ENCODE measurements at places on chromosomes 2 and 18.

DNA sequence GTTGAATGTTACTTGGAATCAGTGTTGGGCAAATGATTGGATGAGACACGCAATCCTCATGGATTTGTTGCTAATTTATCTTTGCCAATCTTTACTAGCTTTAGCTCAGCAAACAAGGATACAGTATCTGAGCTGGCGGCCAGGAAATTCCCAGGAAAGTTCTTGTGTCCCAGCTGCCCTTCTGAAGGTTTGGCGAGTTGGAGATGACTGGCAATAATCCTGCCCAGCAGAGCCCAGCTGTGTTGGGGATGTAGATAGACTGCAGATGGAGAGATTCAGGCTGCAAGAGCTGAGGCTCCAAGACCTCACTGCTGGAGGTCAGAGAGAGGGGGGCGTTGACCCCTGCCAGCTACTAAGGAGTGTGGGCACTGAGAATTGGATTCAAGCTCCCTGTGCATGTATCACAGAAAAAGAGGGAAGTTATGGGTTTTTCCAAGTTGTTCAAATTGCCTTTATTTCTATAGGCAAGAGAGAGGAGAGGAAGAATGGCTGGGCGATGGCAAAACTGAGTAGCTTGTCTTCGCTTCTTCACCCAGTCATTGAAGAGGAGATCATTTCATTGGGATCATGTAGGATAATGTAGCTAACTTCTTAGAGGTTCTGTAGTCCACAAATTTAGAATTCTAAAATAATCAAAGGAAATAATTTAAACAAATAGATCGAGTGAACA, 506.8 kb upstream of the LRATD1 start:
- no peak for DNase-seq

DNA sequence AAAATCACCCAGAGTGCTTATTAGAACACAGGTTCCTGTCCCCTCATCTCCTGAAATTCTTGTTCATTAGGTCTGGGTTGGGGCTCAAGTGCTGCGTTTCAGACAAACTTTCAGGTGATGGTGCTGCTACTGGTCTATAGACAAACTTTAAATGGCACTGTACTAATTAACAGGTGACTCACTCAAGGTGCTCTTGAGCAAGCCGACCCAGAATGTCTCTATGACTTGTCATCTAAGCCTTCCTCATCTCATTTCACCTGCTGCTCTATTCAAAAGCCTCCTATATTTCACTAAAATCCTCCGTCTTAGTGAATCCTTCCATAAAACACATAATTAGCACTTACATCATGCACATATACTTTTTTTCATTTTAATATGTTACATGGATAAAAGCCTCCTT, 29.9 kb upstream of the STK39 start:
- DNase-seq = no peak

GRCh38 chr2:44753552-44754285, 187.8 kb upstream of the SIX3 start:
- no peak for DNase-seq

- DNase-seq = no peak
Observed at GRCh38 chr2:10233131-10234012, 69.3 kb upstream of the HPCAL1 start.

- peak; percentile 75 for DNase-seq
Observed at GRCh38 chr2:149732001-149732685, 144.6 kb upstream of the MMADHC start.

GRCh38 chr18:48582946-48583345, 44.1 kb downstream of the CTIF start:
- no peak for DNase-seq

DNA sequence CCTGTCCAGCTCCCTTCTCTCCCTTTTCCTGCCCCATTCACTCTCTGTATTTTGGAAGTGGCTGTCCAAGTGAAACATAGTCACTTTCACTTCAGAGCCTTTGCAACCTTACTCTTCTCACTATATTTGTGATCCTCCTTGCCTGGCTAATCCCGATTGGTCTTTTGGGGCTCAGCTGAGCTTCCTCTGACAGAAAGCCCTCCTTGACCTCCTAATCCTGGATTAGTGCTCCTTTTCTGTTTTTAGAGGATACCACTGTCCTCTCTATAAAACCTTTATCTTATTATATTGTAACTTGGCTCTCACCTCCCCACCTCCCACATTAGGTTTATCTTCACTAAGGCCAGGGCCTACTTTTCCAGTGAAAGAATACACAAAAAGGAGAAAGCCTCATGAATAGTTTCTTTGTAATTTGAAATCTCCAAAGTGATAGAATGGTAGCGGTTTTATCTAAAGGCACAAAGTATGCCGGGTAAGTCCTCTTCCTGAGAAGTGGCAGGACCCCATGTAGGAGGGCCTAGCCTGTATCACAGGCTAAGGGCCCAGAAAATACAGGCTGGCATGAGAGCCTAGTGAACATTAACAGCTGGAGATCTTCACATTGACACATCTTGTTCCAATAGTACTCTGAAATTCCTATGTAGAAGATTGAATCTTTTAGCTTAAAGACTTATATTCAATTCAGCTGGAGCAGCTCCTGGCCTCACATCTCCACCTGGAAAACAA, 83.1 kb upstream of the GAREM1 start:
- no peak for DNase-seq

DNA sequence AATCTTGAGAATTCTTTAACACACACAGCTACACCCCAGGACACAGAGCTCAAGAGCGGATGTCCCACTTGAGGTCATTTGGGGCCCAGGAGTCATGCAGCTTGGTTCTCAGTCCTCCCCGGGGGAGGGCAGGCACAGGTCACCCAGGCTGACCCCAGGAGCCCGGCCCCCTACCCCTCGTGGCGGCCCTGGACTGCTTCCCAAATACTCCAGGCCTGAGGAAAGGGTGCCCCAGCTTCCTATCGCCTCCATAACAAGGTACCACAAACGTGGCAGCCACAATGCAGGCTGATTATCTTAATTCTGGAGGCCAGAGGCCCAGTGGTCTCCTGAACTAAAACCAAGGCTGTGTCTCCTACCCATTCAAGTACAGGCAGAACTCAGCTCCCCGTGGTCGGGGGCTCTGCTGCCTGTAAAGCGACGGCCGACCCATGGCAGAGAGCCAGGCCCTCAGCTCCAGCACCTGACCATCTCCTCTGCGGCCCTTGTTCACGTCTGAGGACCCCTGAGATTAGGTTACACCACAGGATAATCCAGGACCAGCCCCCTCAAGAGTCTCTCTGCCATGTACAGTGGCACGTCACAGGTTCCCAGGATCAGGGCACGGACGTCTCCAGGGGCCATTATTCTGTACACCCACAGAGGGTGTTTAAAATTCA, 10.5 kb downstream of the SLC66A2 start:
- no peak for DNase-seq

- DNase-seq = no peak
Observed at GRCh38 chr2:239456940-239457339, 56.1 kb upstream of the HDAC4 start.

- DNase-seq = peak; percentile 4
Observed at GRCh38 chr18:615773-616172, 19.0 kb downstream of the CLUL1 start.

DNA sequence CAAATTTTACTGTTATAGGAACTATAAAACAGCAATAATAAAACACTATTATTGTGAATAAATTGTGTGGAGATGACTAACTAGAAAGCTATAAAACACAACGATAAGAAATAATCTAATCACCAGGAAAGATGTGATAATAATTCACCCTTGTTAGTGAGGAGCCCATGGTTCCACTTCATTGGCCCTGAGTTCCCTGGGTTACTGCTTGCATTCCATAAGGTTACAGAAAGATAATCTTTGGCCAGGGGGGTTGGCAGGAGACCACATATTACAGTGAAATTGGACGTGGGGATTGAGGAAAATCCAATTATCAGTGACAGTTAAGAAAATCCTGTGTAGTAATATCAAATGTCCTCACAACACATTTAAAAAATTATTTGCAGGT, 2.5 kb upstream of the CPO start:
- no peak for DNase-seq

DNA sequence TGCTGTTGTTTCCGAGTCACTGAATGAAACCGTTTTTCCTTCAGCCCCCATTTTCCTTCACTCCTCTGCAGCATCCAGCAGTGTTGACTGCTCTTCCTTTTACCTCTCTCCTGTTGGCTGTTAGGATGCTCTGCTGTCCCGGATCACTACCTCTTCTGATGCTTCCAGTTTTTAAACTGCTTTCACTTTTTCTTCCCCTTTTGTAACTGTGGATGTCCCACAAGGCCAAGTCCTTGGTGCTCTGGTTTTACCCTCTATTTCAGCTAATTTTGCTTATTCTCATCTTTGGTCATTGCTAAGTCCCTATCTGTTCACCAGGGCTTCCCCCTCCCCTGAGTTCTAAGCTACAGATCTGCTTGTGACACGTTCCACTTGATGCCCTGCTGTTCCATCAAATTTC, 39.4 kb upstream of the MAP4K3 start:
- no peak for DNase-seq

GRCh38 chr2:174338671-174339560, 4.2 kb downstream of the SP9 start:
- no peak for DNase-seq

- no peak for DNase-seq
Observed at GRCh38 chr18:650428-650858, 7.0 kb upstream of the TYMS start.

- no peak for DNase-seq
Observed at GRCh38 chr2:42848265-42848664, 55.9 kb upstream of the HAAO start.

- no peak for DNase-seq
Observed at GRCh38 chr18:8769509-8770095, 64.2 kb downstream of the MTCL1 start.

DNA sequence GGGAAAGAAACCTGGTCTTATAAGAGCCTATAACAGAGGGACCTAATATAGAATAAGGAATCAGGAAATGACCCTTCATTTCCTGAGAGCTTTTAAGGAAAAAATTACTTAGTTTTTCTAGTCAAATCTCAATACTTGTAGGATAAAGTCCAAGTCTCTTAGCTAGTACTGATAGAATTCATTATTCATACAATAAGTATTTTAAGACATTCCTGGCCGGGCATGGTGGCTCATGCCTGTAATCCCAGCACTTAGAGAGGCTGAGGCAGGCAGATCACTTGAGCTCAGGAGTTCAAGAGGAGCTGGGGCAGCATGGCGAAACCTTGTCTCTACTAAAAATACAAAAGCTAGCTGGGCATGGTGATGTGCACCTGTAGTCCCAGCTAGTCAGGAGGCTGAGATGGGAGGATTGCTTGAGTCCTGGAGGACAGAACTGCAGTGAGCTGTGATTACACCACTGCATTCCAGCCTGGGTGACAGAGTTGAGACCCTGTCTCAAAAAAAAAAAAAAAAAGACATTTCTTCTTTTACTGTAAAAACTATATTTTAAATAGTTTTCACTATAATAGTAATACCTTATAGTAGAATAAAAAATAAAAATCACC, 3.2 kb downstream of the RAB3GAP1 start:
- DNase-seq = peak; percentile 42

DNA sequence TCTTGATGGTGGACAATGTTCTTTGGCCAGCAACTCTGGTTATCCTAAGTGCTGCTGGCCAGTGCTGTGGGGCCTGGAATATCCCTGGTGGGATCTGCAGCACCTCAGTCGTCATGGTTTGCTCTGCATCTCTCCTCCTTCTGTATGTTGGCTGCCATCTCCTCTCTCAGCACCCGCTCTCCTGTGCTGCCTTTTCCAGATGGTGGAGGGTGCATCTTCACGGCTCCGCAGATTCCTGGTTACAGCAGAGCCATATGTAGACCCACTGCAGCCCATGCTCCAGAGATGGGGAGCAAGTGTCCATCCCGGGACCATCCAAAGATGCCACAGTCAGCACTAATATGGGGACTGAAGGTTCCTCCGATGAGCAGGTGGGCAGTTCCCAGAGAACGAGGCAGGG, 90.0 kb downstream of the VAPA start:
- no peak for DNase-seq

DNA sequence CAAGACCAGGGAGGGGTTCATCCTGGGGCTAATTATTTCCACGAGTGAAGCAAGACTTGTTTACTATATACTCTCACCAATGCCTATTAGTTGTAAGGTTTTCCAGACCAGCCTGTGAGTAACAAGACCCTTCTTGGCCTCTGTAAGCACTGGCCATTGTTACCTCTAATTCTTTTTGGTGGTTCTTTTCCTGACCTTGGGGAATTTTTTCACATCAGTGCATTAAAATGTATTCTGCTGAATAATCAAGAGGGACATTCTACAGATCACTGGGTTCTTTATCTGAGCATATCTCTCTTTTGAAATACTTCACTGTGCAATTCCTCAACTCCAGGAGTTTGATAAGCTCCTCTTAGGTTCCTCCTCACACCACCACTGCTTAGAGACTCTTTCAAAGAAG, 909.9 kb upstream of the ACVR2A start:
- no peak for DNase-seq

DNA sequence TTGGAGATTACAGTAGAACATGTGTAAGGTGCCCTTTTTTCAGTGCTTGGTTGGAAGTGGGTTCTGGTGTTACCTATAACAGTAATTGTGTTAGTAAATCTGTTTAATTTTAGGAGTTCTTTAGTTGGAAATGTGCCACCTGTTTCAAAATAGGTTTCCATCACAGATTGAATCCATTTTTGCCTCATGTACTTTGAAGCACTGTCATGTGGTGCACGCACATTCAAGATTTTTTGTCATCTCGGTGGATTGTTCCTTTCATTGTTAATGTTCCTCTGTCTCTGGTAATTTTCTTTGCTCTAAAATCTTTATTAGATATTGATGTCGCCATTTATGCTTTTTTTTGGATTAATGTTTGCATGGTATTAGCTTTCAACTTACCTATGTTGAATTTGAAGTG, 1.3 kb downstream of the ATP9B start:
- DNase-seq = no peak

DNA sequence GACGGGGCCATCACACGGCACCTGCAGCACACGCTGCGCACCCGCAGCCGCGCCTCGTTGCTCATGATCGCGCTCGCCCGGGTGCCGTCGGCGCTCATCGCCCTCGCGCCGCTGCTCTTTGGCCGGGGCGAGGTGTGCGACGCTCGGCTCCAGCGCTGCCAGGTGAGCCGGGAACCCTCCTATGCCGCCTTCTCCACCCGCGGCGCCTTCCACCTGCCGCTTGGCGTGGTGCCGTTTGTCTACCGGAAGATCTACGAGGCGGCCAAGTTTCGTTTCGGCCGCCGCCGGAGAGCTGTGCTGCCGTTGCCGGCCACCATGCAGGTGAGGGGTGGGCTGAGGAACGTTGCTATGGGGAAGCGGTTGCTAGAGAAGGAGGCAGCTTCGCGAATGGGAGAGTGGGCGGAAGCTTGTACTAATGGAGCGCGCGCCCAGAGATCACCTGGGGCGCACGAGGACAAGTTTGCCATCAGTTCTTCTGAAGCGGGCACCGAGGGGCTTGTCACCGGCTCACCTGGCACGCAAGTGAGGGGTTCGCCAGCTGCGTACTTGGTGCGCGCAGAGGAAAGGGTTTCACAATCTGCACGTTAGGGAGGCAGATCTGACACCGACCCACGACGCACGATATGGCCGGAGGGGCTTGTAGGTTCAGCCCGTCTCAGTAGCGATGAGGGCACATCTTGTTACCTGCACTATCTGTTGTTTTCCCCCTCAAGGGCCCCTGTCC, 45.6 kb downstream of the DDX18 start:
- no peak for DNase-seq

DNA sequence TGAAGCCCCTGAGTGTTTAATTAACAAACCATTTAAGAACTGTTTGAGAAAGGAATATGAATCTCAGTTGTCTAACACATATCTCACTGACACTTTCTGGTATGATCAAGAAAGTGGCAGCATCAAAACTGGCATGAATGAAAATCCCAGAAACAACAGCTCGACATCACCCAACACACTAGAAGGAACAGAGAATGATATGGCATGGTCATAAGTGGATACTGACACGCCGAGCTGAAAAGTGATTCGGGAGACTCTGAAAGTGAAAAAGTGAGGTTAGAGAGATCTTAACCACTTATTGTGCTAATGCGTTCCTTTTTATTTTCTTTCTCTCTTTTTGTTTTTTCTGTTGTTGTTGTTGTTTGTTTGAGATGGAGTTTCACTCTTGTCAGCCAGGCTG, 37.9 kb downstream of the MRPL35 start:
- DNase-seq = no peak

All from foreskin keratinocyte (primary cell).